Activated CD4-positive, alpha-beta memory T cell treated with anti-CD3 and anti-CD28 coated beads for 36 hours (primary cell): ENCODE measurements at places on chromosomes 3 and 15. TPM values are rescaled to one million over a fixed set of nuclear protein-coding genes. Genes with fewer than 3 reads are reported as not detected.
A peak's percentile ranks its signal among the peaks of the same experiment; 100 is the strongest.

ASB14 gene
- total RNA-seq = not detected

- DNase-seq = no peak
Measured at GRCh38 chr3:112813723-112814171, 32.9 kb downstream of the CD200R1L start.

GRCh38 chr3:23710555-23710954, 95.2 kb upstream of the UBE2E1 start:
- DNase-seq = no peak

DNA sequence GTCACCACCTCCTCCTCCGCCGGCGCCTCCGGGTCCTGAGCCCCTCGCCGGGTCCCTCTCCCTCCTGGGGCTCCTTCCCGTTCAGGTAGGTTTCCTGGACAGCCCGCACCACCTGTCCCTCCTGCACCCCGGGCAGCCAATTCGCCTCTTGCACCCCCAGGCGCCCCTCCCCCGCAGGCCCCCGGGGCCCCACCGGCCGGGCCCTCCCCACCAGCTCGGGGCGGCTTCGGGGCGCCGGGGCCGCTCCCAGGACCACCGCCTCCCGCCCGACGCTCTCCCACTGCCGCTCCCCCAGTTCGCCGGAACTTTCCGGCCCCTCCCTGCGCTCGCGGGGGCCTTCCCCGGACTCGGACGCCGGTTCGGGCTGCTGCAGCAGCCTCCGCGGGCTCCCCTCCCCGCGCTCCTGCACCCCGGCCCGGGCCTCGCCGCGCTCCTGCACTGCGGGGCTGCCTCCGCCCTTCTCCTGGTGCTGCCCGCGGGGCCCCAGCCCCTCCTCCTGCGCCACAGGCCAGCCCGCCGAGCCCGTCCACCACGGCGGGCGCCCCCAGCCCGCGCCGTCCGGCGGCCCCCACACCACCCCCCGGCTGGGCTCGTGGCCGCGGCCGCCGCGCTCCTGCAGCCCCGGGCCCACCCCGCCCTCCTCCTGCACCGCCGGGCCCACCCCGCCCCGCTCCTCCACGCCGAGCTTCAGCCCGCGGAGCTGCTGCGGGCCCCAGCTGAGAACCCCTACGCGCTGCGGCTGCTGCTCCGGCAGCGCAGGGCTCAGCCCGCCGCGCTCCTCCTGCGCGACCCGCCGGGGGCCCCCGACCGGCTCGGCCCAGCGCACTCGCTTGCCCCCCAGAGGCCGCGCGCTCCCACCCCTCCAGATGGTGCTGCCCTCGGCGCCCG, 587 bp upstream of the TNK2 start:
- DNase-seq = peak; percentile 48

- no peak for DNase-seq
Measured at GRCh38 chr3:127716384-127716783, 43.6 kb downstream of the ABTB1 start.

GRCh38 chr15:100667405-100668347, 65.3 kb downstream of the ASB7 start:
- no peak for DNase-seq
